NCI-H1417 treated with DMSO at 0.1 percent for 48 hours (cell line): ENCODE measurements at places on chromosomes 1 and 21.

DNA sequence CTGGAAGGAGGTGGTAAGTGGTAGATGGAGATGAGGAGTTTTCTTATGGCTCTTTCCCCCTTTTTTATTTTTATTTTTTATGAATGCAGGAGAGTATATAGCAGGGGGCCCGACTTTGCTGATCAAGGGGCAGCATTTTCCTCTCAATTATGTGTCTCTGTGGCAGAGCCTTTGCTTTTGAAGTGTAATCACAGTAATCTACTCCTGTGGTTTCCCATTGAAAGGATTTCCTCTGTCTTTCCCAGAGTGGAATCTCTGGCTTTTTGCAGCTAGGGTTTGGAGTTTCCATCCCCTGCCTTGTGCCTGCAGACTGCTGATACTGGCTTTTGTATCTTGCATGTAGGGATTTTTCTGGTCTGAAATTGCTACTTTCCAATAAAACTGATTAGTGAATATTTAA, 29.1 kb downstream of the ARID1A start:
- DNase-seq: no peak

DNA sequence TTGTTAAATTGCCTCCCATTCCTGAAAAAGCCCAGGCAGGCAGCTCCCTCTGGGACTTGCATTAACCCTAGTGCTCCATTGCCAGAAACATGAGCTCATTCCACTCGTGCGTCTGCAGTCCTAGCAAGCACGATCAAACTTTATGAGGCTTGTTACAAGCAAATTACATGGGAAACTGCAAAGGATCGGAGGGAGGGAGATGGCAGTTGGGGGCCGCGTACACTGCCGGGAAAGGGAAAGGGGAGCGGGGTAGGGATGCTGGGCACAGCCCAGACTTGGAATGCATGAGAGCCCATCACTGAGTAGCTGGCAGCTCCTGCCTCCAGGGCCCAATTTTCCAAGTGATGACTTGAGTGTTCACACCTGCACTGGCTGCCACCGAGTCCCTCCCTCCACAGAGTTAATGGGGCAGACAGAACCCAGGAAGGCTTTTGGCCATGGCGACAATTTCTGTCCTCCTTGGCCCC, 169.9 kb downstream of the BRINP2 start:
- DNase-seq: no peak

DNA sequence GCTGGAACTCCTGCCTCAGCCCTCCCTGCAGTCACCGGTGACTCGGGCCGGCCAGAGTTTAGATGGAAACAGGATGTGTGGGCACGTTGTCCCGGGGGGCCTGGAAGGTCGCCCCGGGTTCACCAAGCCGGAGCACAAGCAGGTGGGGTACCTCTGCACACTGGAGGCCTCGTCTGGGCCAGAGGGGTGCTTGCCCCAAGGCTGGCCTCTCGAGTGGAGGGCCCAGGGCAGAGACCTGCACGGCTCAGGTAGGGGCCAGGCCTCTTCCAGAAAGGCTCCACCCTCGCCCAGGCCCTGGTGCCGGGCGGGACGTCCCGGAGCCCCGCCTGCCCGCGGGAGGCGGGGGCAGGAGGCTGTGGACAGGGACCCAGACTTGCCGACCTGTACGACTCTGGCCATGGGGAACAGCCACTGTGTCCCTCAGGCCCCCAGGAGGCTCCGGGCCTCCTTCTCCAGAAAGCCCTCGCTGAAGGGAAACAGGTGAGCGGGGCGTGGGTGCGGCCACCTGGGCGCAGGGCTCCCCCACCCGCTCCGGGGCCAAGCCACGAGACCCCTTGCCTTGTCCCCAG, at the start of gene PLEKHN1:
TSS of gene PLEKHN1 (plus strand) at position 348 of the 569 bp plus-strand sequence. CDS start at position 398, 50 bp downstream.
- DNase-seq: no peak

- no peak for DNase-seq
Measured at GRCh38 chr1:225343618-225344017, 84.2 kb downstream of the LBR start.

- DNase-seq: no peak
Measured at GRCh38 chr1:12376236-12377045, 146.6 kb downstream of the VPS13D start.
